ENCODE measurements at places on chromosomes 1 and 21.

DNA sequence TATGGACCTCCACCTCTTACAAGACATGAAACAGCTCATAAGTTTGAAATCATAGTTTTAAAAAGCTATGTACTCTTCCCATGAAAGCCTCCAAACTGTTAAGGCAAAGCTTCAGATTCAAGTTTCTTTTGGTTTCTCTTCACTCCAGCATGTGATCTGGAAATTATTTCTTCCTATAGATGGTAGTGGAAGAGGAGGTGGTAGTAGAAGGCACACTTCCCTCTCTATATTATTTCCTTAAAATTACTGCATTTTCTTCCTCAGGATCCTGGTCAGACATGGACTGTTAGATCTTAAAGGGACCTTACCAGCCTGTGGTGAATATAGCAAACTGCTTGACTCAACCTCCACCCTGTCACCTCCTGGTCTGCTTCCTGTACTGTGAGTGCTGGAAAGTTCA, 31.9 kb downstream of the NHLH2 start:
- DNase-seq: no peak

DNA sequence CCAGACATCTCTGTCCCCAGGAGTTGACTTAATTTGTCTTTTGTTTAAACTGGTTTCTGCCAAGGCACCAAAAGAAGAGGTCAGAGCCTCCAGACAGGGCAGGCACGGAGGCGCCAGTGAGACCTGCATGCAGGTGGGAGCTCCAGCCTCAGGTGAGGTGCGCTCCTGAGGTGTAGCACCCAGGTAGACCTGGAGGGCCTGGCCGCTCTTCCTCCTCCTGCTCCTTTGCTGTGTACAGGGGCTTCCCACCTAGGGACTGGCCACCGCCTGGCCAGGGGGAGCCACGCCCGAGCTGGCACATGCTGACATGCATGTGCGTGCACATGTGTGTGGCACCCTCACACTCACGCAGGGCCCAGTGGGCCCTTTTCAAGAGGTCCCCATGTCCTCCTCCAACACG, 158.7 kb downstream of the PEX14 start:
- no peak for DNase-seq

GRCh38 chr1:209076688-209077087, 506.8 kb upstream of the CAMK1G start:
- DNase-seq: no peak

DNA sequence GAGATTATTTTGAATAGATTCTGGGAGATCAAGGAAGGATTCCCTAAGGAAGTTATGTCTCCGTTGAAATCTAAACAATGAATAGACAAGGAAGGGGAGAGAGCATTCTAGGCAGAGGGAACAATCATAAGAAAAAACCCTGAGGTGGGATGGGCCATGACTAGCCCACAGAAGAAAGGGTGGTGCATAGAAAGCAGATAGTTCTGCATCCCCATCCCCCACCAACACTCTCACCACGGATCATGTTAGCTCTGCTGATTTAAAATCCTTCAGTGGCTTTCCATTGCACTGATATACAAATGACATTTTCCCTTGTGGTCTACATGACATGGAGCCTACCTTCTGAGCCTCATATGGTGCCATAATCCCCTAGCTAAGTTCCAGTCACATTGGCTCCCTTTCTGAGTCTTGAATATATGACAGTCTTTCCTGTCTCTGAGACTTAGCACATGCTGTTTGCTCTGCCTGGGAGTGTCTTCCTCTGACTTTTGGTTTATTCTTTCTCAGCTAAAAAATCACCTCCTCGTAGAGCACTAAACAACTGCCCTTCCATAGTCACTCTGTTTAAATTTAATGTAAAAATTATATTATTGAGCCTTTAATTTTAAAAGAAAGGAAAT, 15.2 kb downstream of the SCMH1 start:
- peak; percentile 32 for DNase-seq

DNA sequence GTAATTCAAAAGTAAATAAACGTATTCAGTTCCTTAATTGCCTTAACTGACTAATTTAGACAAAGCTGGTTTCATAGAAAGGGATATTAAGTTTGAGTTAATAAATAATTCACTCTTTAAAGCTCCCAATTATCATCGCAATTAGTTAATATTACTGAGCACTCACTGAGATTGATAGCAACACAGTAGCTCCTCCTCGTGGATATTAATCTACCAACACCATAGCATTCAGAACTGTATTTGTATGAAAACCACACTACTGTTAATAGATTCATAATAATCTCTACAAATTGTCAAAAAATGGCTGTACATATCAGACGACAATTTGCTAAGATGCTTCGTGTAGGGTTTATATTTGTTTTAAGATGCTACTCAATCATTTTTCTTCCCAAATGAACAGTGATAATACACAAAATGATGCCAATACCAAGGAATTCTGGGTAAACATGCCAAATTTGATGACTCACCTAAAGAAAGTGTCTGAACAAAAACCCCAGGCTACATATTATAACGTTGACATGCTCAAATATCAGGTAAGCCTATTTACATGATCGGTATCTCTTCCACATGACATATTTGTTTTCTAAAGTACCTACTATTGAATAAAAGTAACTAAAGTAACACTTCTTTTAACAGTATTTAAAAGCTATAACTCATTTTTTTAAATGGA, 18.8 kb upstream of the DYNLT5 start:
- no peak for DNase-seq

GRCh38 chr1:247638781-247639180, 33.4 kb downstream of the OR2G3 start:
- no peak for DNase-seq

DNA sequence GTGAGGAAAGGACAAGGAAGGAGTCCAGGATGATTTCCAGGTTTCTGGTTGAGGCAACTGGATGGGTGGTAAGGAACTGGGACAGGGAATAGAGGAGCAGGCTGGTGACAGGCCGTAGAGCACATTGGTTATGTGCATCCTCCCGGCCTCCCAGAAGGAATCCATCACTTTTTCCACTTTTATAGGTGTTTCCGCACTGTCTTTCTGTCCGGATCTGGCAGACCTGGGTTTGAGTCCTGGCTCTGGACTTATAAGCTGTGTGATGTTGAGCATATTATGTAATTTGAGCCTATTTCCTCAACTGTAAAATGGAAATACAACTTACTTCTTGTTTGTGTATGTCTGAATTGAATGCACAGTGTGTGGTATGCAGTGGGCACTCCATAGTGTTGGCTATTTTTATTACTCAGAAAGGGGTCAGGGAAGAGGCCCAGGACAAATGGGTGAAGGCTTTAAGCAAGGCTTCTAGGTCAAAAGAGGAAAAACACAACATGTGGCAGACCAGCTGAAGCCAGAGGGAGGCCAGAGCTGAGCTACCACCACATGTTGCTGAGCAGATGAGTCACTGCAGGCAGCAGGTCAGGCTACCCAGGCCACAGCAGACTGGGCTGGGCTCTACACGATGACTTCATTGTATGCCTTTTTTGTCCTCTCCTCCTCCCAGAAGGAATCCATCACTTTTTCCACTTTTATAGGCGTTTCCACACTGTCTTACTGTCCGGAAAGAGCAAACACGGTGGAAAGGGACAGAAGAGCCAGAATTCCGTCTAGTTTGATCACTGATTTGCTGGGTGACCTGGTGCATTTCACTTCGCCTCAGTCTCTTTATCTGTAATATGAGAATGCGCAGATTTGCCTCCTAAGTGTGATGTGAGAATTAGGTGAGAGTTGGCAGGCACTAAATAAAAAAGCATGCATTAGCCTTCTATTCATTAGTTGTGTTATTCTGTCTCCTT, 791 bp upstream of the MAST2 start:
- DNase-seq: peak; percentile 69

GRCh38 chr1:42876009-42876408, 29.6 kb downstream of the ZNF691 start:
- DNase-seq: no peak

DNA sequence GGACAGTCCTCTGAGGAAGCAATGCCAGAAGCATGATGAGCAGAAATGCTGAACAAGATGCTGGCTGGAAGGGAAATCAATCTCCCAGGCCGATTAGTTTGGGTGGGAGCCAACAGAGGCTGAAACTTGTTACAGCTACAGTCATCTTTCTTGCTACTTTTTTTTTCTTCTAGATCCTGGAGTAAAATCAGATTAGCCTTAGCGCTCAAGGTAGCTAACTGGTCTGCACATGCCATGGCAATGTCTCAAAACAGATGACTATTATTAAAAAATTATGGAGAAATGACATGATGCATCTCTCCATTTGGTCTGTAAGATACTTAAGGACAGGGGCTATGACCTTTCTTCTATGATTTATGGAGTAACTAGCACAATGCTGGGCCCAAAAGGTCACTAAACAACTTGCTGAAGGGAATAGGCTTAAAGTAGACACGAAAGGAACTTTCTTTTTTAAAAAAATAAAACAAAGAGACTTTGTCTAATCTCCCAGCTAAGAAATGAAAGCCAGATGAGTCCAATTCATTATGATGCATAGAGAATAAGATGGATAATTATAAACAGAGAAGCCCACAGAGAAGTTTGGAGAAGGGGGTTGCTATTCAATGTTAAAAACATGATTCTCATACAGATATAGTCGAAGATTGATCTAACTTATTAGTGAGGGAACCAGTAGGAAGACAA, 42.5 kb downstream of the UTP25 start:
- no peak for DNase-seq

GRCh38 chr1:52053862-52054261, 1.1 kb downstream of the TXNDC12 start:
- DNase-seq: no peak

DNA sequence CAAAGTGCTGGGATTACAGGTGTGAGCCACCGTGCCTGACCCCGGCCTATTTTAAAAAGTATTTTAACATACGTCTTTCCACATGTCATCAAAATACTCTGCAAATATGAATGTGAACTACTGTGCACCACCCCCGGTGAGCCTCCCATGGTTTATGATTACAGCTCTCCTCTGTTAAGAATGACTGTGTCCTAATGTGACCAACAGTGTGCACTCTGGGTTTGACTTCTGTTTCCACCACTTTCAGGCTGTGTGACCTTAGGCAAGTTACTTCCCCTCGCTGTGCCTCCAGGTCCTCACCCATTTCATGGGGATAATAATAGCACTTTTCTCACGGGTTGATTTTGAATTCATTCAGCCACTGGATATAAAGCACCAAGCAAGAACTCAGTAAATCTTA, 14.7 kb downstream of the AMPD2 start:
- DNase-seq: no peak

- DNase-seq: no peak
Observed at GRCh38 chr1:206694171-206695124, 9.7 kb downstream of the MAPKAPK2 start.

DNA sequence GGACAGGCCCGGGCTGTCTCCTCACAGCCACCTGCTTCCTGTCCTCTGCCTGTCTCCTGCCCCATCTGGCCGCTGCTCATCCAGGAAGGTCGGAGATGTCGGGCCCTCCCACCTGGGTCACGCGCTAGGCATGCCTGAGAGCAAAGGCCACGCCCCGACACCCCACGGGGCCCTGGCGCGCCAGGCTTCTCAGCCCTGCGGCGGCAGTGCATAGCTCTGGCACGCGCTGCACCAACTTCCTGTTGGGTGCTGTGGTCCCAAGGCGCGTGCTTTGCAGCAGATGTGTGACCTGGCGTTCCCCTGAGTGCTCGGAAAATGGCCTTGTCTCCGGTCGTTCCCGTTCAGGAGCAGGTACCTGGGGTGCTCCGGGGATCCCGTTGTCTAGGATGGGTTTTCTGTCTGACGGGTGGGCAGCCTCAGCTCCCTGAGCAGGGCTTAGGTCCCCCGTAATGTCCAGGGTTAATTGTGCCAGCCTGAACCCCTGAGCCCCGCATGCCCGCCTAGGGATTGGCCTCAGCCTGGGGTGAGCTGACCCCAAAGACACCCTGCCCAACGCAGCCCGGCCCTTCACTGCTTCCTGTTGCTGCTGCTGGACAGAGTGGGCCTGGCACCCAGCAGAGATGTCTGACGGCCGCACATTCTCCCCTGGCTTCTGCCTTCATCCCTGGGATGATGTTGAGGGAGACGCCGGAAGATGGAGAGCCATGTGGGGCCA, 19.4 kb upstream of the KCNAB2 start:
- DNase-seq: no peak

- DNase-seq: no peak
Observed at GRCh38 chr21:39348040-39348354, 891 bp downstream of the HMGN1 start.

- no peak for DNase-seq
Observed at GRCh38 chr1:208117409-208117808, 126.8 kb downstream of the PLXNA2 start.

DNA sequence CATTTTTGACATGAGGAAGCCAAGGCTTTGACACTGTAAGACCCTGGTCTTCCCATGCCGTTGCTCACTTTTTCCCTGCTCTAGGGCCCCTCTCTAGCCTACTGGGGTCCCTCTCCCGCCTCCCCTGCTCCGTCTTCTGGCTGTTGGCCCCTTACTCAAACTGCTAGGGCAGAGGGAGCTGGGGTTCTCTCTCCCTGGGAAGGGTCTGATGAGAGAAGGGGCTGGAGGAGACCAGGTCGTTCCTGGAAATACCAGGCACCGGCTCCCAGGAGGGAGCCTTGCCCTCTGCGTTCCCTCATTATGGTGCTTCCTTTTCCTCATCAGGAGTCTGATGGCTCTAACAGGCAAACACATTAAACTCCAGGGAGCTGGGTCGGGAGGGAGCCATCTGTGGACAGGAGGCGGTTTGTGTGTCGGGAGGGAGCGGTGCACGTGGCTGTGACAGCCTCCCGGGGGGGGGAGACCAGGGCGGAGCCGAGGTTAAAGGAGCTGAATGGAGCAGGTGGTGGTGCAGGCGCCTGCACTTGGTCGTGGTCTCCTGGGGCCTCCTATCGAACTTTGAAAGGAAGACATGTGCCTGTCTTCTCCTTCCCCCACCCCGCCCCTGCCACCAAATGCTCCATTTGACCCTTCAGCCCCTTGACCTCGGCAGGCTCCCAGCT, 35.4 kb upstream of the LHX4 start:
- no peak for DNase-seq

DNA sequence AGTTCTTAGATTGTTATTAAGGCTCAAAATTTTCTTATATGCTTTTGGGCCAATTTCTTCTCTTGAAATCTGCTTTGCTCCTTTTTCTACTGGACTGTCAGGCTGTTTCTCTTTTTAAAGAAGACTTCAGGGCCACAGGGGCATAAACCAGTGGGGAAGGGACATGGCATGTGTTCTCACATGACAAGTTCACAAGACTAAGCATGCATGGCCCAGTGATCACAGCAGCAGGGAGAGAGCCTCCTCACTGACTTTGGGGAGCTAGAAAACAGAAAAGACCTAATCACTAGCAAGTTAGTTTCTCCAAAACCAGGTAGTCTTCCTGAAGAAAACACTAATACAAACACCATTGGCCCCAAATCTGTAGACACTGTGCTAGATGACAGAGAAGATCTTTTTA, 64.8 kb downstream of the RAB3GAP2 start:
- DNase-seq: no peak

DNA sequence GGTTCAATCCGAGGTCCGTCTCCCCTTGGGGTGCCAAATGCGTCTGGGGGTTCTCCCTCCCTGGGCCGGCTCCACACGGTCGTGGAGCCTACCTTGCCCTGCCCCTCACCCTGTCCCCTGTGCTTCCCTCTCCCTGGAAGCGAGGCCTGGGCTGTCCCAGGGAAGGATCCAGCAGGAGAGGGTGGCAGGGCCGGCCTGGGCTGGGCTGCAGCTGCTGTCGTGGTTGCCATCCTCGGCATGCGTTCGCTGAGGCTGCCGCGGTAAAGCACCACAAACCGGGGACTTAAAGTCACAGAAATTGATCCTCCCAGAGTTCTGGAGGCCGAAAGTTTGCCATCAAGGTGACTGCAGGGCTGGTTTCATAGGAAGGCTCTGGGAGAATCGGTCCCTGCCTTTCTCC, 123.0 kb upstream of the TMPRSS2 start:
- no peak for DNase-seq
